CD4-positive, alpha-beta T cell treated with Interleukin-17A for 1 hour (primary cell): ENCODE measurements at places on chromosomes 1 and 21.
A peak's percentile ranks its signal among the peaks of the same experiment; 100 is the strongest.

- no peak for DNase-seq
These were observed 32.4 kb downstream of the ZBTB18 start for GRCh38 chr1:244083383-244083943.

GRCh38 chr1:169572187-169572586, 14.1 kb downstream of the F5 start:
- DNase-seq, result peak; percentile 42

DNA sequence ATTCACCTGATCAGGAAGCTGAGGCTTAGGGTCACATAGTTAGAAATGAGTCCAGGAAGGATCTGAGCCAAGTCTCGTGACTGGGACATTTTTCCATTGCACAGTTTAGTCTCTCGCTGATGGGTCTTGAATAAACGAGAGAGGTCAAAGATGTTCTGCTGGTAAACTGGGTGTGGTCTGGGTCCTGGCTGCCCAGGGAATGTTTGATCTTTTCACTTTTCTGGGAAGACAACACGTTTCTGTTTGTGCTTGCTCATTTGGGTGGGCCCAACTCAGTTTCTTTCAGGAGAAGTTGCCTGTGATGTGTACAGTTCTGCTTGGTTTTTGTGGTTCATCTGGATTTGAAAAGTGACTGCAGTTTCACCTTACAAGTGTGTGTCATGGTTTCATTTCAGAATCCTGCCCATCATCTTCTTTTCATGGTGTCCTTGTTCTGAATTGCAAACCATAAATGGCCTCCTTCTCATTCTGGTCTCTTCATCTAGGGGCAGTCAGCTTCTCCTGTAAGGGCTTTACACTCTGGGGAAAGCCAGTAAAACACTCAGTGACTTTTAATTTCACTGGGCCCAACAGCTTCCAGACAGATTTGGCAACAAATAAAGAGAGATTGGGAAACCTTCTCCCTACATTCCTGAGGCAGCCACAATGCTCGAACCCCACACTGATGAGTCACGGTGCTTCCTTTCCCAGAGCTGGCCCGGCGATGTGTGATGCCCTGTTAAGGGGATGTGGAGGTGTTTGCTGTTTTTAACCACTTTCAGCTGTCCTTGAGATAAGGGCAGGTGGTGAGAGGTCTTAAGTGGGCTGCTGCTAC, 7.2 kb upstream of the TACSTD2 start:
- no peak for DNase-seq

DNA sequence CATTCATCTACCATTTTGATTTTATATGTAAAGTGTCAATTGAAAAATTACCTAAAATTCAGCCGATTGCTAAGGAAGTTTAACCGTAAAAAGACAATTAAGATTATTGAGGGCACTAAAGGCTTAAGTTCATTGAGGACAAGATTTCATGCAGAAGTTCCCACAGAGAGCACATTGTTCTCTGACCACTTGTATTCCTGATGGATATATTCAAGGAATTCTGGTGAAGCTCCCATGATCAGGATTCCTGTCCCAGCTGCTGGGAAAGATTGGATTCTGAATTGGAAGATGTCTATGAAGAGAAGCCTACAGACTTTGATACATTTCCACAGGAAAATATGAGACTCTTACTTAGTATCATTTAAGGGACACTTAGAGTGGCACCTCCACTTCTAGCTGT, 209.2 kb upstream of the KCTD3 start:
- DNase-seq, result no peak

- no peak for DNase-seq
These were observed 16.1 kb downstream of the SMYD2 start for GRCh38 chr1:214296860-214297745.

GRCh38 chr1:200741551-200742207, 3.0 kb downstream of the CAMSAP2 start:
- no peak for DNase-seq

DNA sequence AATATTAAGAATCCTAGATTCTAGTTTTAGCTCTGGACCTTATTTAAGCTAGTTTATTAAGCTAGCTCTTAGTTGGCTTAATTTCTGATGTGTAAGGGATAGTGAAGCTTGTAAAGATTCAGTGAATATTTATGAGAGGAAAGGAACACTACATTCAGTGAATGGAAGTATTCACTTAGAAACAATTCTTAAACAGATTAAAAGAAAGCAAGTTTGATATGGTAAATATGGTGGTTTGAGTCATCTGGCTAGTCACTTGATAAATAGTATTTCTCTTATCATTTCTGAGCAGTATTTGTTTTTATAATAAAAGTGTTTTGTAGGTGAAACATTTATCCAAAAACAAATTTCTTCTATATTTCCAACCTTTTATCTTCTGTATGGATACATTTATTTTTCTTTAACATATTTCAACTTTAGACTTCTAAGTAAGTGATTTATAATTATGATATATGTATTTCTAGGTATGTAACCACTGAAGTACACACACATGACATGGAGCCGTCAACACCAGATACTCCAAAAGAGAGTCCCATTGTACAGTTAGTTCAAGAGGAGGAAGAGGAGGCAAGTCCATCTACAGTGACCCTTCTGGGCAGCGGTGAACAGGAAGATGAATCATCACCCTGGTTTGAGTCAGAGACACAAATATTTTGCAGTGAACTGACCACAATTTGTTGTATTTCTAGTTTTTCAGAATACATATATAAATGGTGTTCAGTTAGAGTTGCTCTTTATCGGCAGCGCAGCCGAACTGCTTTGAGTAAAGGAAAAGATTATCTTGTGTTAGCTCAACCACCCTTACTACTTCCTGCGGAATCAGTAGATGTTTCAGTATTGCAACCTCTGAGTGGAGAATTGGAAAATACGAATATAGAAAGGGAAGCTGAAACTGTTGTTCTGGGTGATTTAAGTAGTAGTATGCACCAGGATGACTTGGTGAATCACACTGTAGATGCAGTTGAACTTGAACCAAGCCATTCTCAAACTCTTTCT, 55.6 kb downstream of the SUCO start:
- no peak for DNase-seq
